D341Med (cell line): ENCODE measurements at places on chromosomes 13 and 19.

DNA sequence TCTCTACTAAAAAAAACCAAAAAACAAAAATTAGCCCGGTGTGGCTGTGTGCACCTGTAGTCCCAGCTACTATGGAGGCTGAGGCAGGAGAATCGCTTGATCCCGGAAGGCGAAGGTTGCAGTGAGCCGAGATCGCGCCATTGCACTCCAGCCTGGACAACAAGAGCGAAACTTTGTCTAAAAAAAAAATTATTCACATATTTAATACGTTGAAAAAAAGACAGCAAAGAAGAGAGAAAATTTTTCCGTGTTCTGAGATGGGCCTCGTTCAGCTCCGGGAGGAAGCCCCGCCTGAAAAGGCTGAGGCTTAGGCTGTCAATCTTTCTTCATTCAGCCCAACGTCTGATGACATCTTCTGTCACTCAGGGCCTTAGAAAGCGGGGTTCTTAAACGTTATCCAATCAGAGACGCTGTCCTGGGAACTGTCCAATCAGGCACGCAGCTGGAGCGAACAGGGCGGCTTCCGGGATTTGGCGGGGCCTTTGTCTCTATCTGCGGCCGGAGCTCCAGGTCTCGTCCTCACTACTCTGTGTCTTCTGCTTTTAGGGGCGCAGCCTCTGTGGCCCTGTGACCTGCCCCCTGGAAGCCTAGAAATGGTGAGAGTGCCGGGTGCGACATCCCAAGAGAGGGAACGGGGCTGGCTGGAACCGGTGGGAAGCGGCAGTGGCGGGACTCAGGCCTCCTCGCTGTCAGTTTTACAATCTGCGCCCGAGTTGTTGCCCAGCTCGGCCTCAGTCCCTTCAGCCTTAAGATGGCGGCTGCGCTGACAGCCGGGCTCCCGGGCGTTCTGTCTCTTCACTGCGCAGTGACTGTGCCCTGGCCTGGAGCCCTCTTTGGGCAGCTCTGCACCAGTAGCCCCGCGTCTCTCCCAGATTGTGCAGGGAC lies at the start of gene ZNF726:
ZNF726 (plus strand) TSS at position 485 of the 885 bp plus-strand sequence; CDS start at position 594, 109 bp downstream.
- no peak for DNase-seq

- DNase-seq, result no peak
Observed at GRCh38 chr19:30332445-30333234, 39.5 kb upstream of the ZNF536 start.

DNA sequence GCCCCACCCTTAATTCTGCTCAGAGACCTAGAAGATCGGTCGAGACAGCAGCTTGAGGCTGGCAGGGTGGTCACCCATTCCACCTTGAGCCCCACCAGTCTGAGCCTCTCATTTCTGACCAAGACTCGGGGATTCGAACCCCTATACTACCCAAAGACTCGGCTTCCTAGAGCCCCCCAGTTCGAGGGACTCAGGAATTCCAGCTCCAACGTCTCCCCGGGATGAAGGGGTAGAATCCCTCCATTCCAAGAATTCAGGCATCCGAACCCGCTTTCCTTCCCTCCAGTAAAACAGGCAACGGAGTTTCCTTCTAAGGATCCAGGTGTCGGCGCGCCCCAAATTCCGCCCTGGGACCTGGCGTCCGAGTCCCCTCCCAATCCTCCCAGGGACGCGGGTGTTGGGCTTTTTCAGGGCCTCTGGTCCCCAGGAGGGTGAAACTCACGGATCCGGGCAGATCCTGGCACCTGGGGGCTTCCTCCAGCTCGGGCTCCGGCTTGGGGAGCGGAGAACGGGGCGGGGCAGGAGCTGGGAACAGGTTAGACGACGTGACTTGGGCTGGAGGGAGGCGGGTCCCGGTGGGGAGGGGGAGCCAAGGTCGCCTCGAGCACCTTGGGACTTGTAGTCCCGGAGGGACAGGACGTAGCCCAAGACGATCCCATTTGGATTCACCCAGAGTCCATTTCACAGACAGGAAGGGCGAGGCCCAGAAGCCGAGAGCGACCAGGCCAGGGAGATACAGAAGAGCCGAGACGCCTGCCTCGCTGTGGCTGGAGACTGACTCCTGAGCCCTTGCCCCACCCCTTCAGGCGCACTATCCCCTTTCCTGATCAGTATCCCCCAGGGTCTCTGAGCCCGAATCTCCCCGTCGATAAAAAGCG lies at the start of gene PPP1R13L:
PPP1R13L (minus strand) TSS at position 513 of the 878 bp plus-strand sequence. CDS start 6,751 bp downstream, outside the sequence.
- peak; percentile 87 for DNase-seq

GRCh38 chr19:12984143-12984627 lies 11.1 kb upstream of the NFIX start:
- no peak for DNase-seq

DNA sequence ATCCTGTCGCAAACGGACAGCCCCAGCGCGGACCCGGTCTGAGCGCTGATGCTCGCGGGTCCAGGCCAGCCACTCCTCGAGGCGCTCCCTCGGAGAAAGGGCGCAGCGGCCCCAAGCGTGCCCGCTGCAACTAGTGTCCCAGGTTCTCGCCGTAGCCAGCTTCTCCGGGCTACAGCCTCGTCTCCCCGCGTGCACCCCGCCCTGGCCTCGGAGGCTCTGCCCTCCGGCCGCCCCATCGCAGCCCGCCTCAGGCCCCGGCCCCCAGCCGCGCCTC lies 487 bp downstream of the FLT1 start:
- DNase-seq, result no peak

DNA sequence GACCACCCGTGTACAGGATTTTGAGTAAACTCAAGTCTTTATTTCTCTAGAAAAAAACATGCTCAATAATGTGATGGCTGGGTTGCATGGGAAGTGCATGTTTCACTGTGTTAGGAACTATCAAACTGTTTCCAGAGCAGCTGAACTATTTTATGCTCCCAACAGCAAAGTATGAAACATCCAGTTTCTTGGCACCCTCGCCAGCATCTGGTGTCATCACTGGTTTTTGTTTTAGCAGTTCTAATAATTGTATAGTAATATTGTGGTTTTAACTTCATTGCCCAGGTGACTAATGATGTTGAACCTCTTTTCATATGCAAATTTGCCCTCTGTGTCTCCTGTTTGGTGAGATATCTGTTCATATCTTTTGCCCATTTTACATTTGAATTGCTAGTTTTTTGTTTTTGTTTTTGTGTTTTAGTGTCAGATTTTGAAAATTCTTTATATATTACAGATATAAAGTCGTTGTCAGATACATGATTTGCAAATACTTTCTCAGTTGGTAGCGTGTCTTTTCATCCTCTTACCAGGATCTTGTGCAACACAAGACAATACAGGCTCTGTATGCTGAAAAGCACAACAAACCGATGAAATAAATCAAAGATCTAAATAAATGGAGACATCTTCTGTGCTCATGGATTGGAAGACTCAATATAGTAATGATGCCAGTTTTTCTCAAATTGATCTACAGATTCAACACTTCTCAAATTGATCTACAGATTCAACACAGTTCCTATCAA lies 87.8 kb downstream of the IPO5 start:
- DNase-seq, result no peak

- DNase-seq, result no peak
Observed at GRCh38 chr19:53634768-53635167, 3.0 kb downstream of the DPRX start.

DNA sequence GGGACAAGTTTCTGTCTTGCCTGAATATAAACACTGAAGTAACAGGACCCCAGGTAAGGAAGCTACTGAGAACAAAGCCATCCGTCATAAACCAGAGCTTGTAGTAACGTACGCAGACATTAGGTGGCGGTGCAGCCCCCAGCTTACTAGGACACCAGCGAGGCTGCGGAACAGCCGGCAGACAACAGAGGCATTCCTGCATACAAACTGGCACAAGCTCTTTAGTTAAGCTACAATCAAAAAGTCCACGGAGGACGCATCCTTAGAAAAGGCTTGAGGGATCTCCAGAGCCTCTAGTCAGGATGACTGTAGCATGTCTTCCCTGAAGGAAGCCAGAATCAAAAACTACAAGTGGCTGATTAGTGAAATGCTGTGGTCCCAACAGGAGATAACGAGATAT lies 26.2 kb downstream of the ZNF160 start:
- peak; percentile 87 for DNase-seq

GRCh38 chr13:43245374-43245964 lies 222.1 kb downstream of the DNAJC15 start:
- no peak for DNase-seq

- DNase-seq, result no peak
Observed at GRCh38 chr19:12484011-12484370, 625 bp downstream of the ZNF709 start.
